ENCODE measurements at places on chromosomes 1 and 21.
A peak's percentile ranks its signal among the peaks of the same experiment; 100 is the strongest.

DNA sequence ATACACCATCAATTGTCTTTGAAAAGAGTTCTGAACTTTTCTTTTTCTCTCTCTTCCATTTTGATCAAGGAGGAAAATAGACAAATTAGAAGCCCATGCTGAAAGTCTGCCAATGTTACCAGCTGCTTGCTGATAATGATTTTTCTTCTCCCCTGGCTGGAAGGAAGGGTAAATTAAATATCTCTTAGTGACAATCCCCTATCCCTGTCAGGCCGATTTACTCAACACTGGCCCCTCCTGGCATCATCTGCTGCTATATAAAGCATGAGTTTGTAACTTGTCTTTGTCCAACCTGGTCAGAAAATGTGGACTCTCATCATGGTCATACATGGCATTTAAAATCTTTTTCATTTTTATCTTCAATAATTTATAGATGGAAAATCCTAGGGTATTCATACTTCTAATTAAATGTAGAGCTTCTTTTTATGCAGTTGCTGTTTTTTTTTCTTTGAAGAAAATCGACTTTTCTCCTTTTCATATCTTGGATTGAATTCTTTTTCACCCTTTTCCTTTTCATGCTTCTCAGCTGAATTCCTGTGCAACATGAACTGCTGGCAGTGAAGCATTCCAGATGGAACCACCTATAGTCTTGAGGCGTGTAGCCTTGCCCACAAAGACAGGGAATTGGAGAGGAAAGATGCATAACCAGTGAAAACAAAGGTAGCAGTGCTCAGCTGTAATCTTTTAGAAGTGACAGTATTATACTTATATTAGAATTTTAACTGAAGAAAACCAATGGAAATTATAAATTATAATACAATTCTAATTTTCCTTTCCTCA, 214.7 kb upstream of the PTGFR start:
- no peak for DNase-seq

DNA sequence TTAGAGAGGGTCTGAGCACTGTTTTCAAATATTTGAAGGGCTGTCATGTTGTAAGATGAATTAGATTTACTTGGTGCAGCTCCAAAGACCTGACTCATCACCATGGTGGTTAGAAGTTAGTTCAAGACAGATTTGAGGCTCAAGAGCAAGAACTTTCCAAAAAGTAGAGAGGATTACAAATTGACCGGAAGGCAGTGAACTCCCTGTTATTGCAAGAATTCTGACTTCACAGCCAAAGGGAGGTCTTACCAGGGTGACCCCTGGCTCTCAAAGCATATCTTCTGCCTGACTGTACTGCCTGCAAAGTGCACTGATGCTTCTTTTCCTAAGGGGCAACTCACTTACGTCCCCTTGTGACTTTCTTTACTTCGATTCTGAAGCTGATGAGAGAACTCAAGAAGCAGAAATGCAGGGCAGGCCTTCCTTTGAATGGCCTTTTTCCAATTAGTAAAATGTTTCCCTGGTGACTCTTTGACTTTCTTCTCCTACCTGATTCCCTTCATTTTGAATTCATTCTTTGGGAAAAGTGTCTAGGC, 86.4 kb downstream of the NAV1 start:
- peak; percentile 98 for DNase-seq

DNA sequence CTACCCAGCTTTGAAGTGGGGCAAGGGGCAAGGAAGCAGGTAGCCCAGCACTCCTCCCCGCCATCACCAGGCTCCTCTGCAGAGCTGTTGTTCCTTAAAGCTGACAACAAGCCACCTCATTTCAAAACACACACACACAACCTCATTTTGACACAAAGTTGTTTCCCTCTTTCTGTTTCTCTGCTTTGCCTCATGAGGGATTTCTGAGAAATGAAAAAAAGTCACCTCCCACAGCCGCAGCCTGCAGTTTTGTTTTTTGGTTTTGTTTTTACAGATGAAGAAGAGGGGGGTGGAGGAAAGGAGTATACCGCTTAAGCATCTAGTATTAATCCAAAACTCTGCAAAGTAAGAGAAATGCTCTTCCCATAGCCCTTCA, 12.1 kb downstream of the MCL1 start:
- peak; percentile 40 for DNase-seq

DNA sequence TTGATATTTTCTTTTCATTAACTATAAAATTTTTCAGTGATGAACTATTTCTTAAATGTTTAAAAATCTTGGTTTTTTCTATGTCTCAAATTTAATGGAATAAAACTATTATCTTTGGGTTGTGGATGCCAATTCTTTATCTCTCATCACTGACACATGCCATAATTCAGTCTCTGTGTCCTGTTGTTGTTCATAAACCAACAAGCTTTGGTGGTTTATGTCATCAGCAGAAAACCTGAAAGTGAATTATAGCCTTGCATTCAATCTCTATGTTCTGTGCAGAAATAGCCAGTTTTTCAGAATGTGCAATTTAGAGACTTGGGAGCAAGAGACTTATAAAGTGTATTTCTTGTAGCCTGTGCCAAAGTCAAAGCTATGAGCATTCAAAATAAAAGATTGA, 462.6 kb upstream of the ADGRL4 start:
- DNase-seq = no peak

GRCh38 chr1:161274874-161275273, 16.3 kb downstream of the PCP4L1 start:
- no peak for DNase-seq

DNA sequence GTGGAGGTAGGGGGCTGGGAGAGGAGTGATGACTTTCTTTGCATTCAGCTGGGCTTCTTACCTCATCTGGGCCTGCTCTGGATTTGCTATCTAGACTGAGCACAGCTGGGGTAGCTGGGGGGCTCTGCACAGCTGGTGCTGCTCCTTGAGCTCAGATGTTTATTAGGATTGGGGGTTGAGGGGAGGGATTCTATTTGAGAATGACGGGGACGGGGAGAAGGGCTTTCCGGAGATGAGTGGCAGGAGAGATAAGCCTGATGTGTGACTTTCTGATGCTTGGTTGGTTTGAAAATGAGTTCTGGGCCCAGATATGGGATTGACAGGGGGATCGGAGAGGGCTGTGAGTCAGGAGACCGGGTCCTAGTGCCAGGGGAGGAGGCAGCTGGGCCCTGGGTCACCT, 146.1 kb upstream of the CSF3R start:
- DNase-seq = no peak

- no peak for DNase-seq
Observed at GRCh38 chr1:220529521-220530020, 1.6 kb downstream of the MARK1 start.

DNA sequence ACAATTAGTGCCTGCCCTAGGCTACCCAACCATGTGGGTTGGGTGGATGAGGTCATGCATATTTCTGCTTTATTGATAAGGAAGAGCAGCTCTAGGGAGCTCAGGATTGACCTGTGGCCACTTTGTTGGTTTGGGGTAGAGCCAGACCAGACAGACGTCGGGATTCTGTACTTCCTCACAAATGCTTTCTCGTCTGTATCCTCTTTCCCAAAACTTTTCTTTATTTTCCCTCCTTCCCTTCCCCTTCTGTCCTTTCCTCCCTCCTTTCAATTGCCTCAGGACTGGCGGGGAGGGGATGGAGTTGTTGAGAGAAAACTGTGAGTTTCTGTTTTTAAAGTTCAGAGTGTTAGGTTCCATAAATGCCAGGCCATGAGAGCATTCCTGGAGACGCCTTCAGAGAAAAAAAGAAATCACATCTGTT, 68.0 kb downstream of the UCK2 start:
- peak; percentile 80 for DNase-seq

- no peak for DNase-seq
Observed at GRCh38 chr1:159302095-159302494, at the start of gene FCER1A. Gene FCER1A, plus strand, starts transcription at chr1:159302336. Its CDS starts 29 bp downstream, at chr1:159302365.

DNA sequence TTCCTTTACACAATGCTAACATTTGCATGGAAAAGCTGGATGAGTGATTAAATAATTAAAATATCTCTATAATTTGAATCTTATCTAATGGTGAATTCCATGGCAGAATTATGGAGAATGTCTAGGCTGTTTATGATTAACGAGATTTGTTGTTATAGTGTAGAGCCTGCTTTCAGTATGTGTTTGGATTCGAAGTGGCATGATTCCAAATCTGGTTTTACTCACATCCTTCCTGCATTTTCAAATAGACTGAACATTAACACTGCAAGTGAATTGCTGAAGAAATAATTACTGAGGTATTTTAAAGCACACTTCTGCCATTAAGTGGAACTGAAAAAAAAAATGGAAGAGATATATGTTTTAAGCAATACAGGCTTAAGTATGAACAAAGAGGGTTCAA, 5.1 kb upstream of the NEK7 start:
- DNase-seq = peak; percentile 61

- peak; percentile 25 for DNase-seq
Observed at GRCh38 chr1:237166593-237167101, 124.7 kb downstream of the RYR2 start.

DNA sequence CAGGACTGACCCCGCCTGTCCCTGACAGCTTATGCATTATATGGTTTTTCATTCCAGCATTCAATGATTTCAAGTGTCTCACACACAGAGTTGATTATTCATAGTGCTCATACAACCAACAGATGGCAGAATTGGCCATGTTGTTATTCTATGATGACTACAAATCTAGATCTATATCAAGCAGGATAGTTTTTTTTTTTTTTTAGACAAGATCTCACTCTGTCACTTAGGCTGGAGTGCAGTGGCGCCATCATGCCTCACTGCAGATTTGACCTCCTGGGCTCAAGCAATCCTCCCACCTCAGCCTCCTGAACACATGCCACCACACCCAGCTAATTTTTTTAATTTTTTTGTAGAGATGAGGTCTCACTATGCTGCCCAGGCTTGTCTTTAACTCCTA, 40.1 kb upstream of the LRRC8D start:
- DNase-seq = peak; percentile 69

GRCh38 chr1:150106341-150106740, 38.8 kb downstream of the VPS45 start:
- peak; percentile 29 for DNase-seq

- no peak for DNase-seq
Observed at GRCh38 chr1:228245111-228245510, 37.3 kb downstream of the OBSCN start.

DNA sequence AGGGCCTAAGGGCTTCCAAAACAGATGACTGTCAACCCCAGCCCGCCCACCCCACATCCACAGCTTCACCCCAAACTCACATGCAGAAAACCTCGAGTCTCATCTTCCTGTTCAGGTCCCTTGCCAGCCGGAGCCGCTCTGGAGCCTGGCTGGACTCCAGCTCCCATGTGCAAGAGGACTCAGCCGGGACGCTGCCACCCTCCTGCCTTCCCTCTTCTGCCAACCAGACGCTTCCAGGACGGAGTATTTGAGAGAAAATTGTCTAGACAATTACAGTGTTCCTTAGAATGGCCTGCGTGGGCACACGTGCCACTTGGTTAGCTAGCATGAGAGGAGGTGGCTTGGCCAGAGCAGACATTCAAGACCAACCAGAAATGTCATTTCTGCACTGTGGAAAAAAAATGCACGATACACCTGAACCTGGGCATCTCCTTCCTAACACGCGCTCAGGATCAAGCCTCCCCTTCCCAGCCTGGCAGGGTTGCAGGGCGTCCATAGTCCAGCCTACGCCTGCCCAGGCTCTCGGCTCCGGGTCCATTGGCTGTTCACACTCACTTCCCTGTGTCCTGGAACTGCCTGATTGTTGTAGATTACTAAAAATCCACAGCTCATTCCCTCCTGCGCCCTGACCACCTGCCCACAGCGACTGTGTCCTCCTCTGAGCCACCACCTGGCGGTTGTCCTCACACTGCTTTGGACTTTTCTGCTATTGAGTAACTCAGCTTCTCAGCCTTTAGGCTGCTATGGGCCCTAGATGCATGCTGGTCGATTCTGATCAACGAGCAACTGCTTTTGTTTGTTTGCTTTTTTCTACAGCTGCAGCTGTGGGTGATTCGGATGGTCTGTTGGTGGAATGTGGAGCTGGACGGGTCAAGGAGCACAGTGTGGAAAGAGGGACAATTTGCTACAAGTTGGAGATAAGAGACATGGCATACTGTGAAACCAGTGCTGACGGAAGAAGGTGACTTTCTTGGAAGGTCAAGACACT, at the start of gene CLDN14:
Gene CLDN14, minus strand, starts transcription at position 708 of the 988 bp plus-strand sequence. CDS start 18,427 bp downstream, outside the sequence.
- peak; percentile 58 for DNase-seq

DNA sequence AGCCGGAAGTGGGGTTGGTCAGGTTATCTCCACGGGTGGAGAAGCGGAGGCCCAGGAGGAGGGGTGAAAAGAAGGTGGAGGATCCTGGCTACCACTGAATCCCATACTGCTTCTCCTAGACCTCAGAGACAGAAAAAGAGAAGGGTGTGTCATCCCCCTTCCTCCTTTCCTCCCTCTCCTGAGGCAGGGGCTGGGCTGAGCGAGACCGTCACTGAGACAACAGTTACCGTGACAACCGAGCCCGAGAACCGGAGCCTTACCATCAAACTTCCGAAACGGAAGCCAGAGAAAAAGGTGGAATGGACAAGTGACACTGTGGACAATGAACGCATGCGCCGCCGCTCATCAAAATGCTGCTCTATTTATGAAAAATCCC, 42.1 kb upstream of the NBPF3 start:
- DNase-seq = no peak

- DNase-seq = no peak
Observed at GRCh38 chr1:230976825-230977747, 1.6 kb downstream of the TTC13 start.

- no peak for DNase-seq
Observed at GRCh38 chr1:190102757-190103326, 374.8 kb downstream of the BRINP3 start.

Measured in IMR-90 (cell line).